Activated CD4-positive, alpha-beta memory T cell treated with anti-CD3 and anti-CD28 coated beads for 36 hours (primary cell): ENCODE measurements at places on chromosomes 6 and 20. TPM values are rescaled to one million over a fixed set of nuclear protein-coding genes. Genes with fewer than 3 reads are reported as not detected.
A peak's percentile ranks its signal among the peaks of the same experiment; 100 is the strongest.

- no peak overlapping the region for H3K27ac ChIP-seq
- H3K4me3 ChIP-seq = no peak overlapping the region
- H3K27me3 ChIP-seq = no peaks in the 10 kb centered on the region
- no peaks in the 10 kb centered on the region for H3K36me3 ChIP-seq
Observed at GRCh38 chr6:25748049-25748448, 6.5 kb upstream of the SLC17A4 start.

GRCh38 chr20:32190616-32191415, 16.7 kb downstream of the PLAGL2 start:
- peak overlapping the region; percentile 47 for H3K27ac ChIP-seq

GRCh38 chr6:113649276-113649675, 207.9 kb upstream of the MARCKS start:
- peaks cover 4% of the 10 kb centered on the region for H3K27me3 ChIP-seq
- no peak overlapping the region for H3K4me3 ChIP-seq
- no peaks in the 10 kb centered on the region for H3K4me1 ChIP-seq

GRCh38 chr6:56840467-56841380, 114.2 kb upstream of the BEND6 start:
- DNase-seq = no peak
- no peaks in the 10 kb centered on the region for H3K36me3 ChIP-seq
- no peak overlapping the region for H3K27ac ChIP-seq
- H3K4me3 ChIP-seq = no peak overlapping the region

DNA sequence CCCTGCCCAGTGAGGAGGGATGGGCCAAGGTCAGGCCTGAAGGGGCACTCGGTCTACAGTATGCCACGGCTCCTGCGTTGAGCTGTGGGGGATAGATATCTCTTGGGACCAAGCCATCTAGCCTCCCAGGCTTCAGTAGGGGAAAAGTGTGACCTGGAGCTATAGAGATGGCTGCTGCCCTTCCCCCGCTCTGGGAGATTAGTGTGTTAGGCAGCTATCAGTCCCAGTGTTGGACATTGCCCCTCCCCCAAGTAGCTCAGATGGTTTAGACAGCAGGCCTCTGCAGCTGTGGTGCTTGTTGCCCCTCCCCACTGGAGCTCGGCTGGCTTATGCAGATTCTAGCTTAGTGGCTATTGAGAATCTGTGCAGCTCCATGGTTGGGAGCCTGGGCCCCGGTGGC, 56.8 kb downstream of the KHDRBS2 start:
- H3K4me1 ChIP-seq = no peaks in the 10 kb centered on the region
- no peaks in the 10 kb centered on the region for H3K27me3 ChIP-seq
- H3K36me3 ChIP-seq = no peaks in the 10 kb centered on the region
- H3K27ac ChIP-seq = no peak overlapping the region
- H3K4me3 ChIP-seq = no peak overlapping the region

DNA sequence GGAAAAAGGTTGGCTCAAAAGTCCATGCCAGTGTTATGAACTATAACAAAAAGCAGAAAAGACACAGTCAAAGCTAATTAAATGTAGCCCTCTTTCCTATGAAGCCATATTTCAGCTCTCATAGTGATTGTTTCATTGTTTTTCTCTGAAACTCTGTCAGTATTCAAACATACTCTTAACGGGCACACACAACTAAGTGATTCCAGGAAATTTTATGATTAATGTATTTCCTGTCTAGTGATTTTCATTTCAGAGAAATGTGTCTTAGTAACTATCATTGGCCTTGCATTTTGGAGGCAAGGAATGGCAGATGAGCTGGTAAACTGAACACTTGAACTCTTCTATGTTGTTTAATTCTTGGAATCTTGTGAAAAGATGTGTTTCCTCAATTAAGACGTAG, 68.0 kb downstream of the CLVS2 start:
- DNase-seq = no peak
- no peaks in the 10 kb centered on the region for H3K27me3 ChIP-seq
- no peaks in the 10 kb centered on the region for H3K36me3 ChIP-seq
- no peak overlapping the region for H3K4me3 ChIP-seq
- H3K27ac ChIP-seq = no peak overlapping the region

DNA sequence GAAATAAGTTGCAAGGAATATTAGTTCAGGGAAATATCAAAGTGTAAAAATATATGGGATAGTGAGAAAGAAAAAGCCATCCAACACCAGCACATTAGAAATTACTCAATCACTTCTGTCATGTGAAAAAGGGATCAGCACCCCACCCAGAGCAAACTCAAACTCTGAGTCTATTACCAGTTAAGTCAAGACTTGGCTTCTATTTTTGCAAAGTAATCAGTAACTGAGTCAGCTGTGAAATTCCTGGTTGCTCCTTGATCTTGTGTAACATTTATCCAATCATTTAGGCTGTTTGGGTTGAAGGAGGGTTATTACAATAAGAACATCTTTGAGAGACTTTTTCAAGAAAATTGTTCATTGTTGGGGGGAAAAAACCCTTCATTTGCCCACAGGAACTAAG, 51.2 kb downstream of the SLC22A23 start:
- DNase-seq = no peak
- no peak overlapping the region for H3K27ac ChIP-seq
- no peaks in the 10 kb centered on the region for H3K36me3 ChIP-seq

GRCh38 chr20:19348582-19348981, 136.1 kb downstream of the SLC24A3 start:
- H3K4me1 ChIP-seq = no peaks in the 10 kb centered on the region
- H3K4me3 ChIP-seq = no peak overlapping the region
- H3K27me3 ChIP-seq = no peaks in the 10 kb centered on the region
- no peak overlapping the region for H3K27ac ChIP-seq
- H3K36me3 ChIP-seq = no peaks in the 10 kb centered on the region
- DNase-seq = no peak

GRCh38 chr6:818196-818595, 125.3 kb upstream of the EXOC2 start:
- H3K27ac ChIP-seq = no peak overlapping the region
- DNase-seq = no peak
- H3K27me3 ChIP-seq = peaks cover 26% of the 10 kb centered on the region
- H3K4me1 ChIP-seq = peaks cover 21% of the 10 kb centered on the region
- no peak overlapping the region for H3K4me3 ChIP-seq

DNA sequence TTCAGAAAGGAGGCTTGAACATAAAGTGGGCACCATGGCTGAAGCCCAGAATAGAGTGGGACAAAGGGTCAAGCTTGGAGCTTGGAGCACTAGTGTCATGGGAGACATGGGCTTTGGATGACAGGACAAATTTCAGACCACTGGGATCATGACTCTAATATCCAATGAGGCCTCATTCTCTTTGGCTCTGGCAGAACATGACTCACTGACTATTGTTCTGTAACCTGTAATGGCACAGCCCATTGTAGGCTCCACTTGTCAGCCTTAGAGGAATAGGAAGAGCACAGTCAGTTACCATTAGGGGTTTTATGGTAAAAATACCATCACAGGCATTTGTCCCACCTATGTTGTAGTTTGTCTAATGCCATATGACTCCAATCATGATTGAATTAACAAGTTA, 34.0 kb upstream of the MMS22L start:
- H3K36me3 ChIP-seq = no peaks in the 10 kb centered on the region
- no peaks in the 10 kb centered on the region for H3K4me1 ChIP-seq
- no peak for DNase-seq
- no peak overlapping the region for H3K4me3 ChIP-seq

- H3K36me3 ChIP-seq = peaks cover 18% of the 10 kb centered on the region
- H3K27me3 ChIP-seq = peaks cover 2% of the 10 kb centered on the region
- DNase-seq = no peak
- no peak overlapping the region for H3K27ac ChIP-seq
Observed at GRCh38 chr6:157585274-157586087, 204.5 kb downstream of the ZDHHC14 start.

DNA sequence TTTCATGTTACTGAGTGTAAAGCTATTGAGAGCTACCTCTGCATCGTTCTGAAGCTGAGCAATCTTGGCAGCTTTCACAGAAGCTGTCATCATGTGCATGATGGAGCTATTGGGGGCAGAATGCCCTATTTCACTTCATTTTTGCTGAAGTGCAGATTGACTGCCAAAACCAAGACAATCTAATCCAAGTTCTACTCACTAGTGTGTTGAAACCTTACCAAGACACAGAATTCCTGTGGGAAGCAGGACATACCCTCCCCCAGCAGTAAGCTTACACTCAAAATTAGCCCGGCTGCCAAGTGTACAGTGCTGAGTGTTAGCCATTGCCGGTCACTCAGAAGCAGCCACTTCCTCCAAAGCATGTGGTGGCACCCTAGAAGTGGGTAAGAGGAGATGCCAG, 177.3 kb upstream of the TENT5A start:
- H3K27me3 ChIP-seq = no peaks in the 10 kb centered on the region
- no peak overlapping the region for H3K27ac ChIP-seq
- H3K4me3 ChIP-seq = no peak overlapping the region
- no peak for DNase-seq
- H3K4me1 ChIP-seq = no peaks in the 10 kb centered on the region
- no peaks in the 10 kb centered on the region for H3K36me3 ChIP-seq

- H3K4me1 ChIP-seq = no peaks in the 10 kb centered on the region
- no peak overlapping the region for H3K4me3 ChIP-seq
Observed at GRCh38 chr6:22848121-22848520, 278.8 kb downstream of the HDGFL1 start.

- no peaks in the 10 kb centered on the region for H3K36me3 ChIP-seq
- no peak overlapping the region for H3K27ac ChIP-seq
- H3K4me1 ChIP-seq = no peaks in the 10 kb centered on the region
- no peaks in the 10 kb centered on the region for H3K27me3 ChIP-seq
- H3K4me3 ChIP-seq = no peak overlapping the region
- no peak for DNase-seq
Observed at GRCh38 chr6:39295611-39296011, 18.6 kb downstream of the KCNK17 start.

SDHAF4 gene
- total RNA-seq = 13.3 TPM

SLC52A3 gene
- not detected for total RNA-seq

EGFL8 gene
- total RNA-seq = 6.5 TPM

CTCFL gene
- not detected for total RNA-seq

ZKSCAN3 gene
- total RNA-seq = 2.2 TPM

GUCA1A gene
- total RNA-seq = not detected
